ENCODE measurements at places on chromosomes 5 and 9.

DNA sequence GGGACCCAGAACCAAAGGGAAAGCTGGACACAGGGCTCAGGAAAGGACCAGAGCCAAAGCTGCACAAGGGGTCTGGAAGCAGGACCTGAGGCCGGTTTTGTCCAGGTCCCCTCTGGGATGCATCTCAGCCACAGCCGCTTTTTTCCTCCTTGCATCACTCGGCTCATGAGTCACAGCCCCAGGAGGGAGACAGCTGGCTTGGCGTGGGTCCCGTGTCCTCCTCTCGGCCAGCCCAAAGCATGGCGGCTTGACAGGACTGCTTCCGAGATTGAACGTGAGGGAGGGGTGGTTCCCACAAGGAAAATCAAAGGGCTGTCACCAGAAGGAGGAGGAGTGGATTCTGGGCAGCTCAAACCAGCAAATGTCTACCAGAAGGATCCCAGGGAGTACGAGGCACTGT, 56.7 kb upstream of the CPLX2 start:
- DNase-seq: no peak

- DNase-seq: no peak
Observed at GRCh38 chr5:53039855-53040254, 50.7 kb downstream of the ITGA2 start.

GRCh38 chr5:56910210-56910965, 992 bp downstream of the SETD9 start:
- peak; percentile 31 for DNase-seq

- no peak for DNase-seq
Observed at GRCh38 chr9:35286381-35286780, 124.6 kb downstream of the UNC13B start.

- peak; percentile 53 for DNase-seq
Observed at GRCh38 chr9:97468658-97469448, 32.6 kb upstream of the TMOD1 start.

GRCh38 chr5:2538169-2538568, 213.3 kb downstream of the IRX2 start:
- DNase-seq: no peak

DNA sequence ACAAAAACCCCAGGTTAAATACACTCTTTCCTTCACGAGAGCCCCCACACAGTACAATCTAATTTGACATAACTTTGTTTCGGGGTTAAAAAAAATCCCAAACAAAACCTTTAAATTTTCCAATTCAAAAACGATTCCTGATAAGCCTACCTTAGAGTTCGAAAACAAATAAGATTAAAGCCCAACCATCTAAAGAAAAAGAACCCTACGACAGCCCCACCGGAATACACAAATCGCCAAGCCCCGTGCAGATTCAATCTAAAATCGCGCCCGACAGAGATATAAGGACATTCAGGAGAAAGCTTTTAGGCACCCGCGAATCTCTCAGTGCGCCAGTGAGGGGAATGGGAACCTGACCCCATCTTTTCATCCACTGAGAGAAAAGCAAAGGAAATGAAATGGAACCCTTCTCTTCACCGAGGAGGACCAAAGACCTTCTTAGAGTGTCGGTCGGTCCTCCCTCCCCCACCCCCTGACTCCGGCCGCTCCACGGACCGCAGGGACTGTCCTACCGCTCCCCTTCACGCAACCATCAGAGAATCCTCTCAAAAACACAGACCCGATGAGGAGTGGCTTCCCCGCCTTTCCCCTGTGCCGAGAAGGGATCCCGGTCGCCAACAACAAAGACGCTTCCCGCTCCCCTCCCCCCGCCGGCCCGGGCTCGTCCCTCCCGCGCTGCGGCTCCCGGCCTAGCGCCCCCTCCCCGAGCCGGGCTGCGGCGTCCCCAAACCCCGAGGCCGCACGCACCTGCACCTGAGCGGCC, 925 bp downstream of the ABHD17B start:
- no peak for DNase-seq

DNA sequence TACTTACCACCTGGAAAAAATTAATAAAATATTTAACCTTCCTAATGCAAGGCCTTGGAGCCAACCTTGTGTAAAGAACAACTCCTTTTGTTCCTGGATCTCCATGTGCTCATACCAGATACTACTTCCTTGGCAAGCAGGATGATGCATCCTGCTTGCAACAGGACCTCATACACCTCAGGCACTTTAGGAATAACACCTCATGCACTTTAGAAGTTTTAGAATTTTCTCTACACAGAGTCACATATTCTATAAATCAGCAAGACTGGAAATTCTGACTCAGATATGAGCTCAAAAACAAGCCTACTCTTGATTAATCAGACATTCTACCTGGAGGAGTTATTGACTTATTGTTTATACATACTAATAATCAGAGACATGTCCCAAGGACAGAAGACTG, 209.6 kb upstream of the CDH10 start:
- no peak for DNase-seq

DNA sequence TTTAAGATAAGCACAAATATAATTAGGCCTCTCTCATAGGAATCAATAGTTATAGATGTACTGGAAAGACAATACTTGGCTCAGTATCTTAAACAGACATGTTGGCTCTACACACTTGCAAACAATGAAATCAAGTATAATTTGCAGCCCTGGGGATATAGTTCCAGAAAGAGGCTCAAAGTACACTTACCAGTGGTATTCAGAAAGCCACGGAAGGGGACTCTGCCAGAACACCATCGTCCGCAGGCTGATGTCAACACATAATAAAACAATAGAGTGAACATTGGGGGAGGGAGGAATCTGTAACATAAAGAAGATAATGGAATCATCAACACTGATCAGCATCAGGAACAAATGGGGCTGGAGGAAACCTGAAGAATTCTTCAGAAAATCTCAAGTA, 31.2 kb upstream of the EBF1 start:
- DNase-seq: no peak

DNA sequence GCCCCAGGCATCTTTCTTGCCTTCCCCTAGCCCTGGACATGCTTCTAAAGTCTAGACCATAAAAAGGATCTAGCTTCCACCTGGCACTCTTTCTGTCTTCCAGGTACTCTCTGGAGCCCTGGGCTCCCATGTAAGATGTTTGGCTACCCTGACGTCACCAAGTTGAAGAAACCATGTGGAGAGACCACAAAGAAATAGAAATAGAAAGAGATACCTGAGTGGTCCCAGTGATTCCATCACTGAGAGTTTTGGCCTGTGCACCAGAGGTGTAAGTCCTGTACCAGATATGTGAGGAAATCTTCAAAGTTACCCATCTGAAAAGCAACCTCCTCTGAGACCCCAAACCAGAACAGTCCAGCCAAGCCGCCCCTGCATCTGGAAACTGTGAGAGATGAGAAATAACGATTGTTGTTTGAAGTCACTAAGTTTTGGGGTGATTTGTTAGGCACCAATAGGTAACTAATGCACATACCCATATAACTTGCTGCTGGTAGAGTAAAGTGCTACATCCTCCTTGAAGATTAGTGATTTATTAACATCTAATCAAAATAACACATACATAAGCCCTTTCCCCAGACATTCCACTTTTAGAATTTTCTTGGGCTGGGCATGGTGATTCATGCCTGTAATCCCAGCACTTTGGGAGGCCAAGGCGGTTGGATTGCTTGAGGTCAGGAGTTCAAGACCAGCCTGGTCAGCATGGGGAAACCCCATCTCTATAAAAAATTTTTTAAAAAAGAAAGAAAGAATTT, 85.7 kb upstream of the LHFPL2 start:
- no peak for DNase-seq

DNA sequence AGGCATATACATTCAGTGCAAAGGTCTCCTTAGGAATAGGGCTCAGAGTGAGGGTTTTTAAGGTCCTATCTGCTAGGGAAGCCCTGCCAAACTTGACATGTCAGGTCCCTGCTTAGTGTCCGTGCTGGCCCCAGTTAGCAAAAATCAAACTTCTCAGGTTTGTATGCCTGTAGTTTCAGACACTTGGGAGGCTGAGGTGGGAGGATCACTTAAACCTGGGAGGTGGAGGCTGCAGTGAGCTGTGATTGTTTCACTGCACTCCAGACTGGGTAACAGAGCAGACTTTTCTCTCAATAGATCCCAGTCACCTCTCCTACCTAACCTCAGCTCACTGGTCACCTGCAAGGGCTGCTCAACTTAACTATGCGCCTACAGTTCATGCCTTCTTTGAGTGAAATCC, 18.7 kb upstream of the TMEM245 start:
- DNase-seq: no peak

DNA sequence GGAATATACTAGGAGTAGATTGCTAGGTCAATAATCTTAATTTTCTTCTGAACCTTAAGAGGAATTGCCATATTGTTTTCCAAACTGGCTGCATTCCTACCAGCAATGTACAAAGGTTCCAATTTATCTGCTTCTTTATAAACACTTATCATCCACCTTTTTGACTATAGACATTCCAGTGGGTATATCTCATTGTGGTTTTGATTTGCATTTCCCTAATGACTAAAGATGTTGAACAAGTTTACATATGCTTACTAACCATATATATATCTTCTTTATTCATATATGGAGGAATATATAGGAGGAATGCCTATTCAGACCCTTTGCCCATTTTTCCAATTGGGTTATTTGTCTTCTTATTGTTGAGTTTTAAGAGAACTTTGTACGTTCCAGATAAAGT, 7.6 kb downstream of the DNAJC18 start:
- DNase-seq: no peak

- no peak for DNase-seq
Observed at GRCh38 chr9:136808806-136809158, 1.0 kb downstream of the RABL6 start.

All from GM12864 (cell line).